ENCODE measurements at places on chromosomes 6 and 20.

DNA sequence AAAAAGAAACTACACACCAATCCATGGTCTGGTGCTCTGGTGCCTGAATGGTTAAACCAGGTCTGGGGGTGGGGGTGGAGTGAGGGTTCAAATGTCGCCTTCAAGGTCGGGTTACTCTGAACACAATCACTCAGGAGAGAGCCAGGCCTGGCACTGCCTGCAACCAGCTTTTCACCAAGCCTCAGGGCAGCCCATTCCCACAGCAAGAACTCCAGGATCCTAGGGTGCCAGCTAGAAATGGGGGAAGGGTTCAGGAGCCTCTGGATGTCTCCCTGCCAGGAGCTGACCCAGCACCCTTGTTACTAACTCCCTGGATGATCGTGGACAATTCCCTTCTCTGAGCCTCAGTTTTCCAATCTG is 6.7 kb downstream of the SDC4 start:
- DNase-seq: no peak

DNA sequence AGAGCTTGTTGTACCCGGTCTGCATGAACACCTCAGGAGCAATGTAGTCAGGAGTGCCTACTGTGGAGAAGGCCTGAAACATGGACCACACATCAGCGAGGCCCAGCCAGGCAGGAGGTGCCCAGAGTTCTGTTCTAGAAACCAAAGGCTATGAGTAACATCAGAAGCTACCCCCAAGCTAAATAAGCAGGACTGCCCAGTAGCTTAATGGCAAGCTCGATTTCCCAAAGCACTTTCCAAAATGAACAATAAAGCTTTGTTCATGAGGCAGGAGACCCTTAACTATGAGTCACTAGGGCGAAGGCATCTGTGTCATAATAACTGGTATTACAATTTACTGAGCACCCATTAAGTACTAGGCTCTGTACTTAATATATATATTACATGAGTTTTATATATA is 47.4 kb downstream of the STK38 start:
- DNase-seq: no peak

- no peak for DNase-seq
These were observed 21.7 kb downstream of the KIZ start for GRCh38 chr20:21147593-21147992.

DNA sequence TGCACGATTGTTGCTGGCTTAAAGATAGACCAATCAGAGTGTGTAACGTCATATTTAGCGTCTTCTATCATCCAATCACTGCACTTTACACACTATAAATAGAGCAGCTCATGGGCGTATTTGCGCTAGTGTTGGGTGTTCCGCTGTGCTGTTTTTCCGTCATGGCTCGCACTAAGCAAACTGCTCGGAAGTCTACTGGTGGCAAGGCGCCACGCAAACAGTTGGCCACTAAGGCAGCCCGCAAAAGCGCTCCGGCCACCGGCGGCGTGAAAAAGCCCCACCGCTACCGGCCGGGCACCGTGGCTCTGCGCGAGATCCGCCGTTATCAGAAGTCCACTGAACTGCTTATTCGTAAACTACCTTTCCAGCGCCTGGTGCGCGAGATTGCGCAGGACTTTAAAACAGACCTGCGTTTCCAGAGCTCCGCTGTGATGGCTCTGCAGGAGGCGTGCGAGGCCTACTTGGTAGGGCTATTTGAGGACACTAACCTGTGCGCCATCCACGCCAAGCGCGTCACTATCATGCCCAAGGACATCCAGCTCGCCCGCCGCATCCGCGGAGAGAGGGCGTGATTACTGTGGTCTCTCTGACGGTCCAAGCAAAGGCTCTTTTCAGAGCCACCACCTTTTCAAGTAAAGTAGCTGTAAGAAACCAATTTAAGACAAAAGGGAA is 57.9 kb downstream of the TRIM38 start:
- DNase-seq: peak; percentile 47

GRCh38 chr6:99016355-99016754 is 68.6 kb upstream of the FBXL4 start:
- DNase-seq: no peak

- DNase-seq: no peak
These were observed 3.7 kb downstream of the FOXF2 start for GRCh38 chr6:1392813-1393640.

DNA sequence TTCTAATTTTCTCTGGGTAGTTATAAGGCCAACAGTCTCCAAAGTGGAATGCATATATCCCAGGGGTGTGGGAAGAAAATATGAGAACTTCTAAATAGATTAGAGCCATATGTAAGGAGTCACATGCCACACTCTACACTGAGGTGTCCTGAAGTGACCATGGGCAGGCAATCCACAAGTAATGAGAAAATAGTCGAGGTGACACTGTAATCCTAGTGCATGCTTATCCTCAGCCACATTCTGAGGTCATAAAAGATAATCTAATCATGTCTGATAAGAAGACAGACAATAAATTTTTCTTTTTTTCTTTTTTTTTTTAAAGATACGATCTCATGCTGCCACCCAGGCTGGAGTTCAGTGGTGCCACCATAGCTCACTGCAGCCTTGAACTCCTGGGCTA is 62.2 kb downstream of the CD164 start:
- no peak for DNase-seq

GRCh38 chr6:116393430-116393829 is 22.7 kb downstream of the DSE start:
- DNase-seq: no peak

- no peak for DNase-seq
These were observed 157.1 kb downstream of the AKAP7 start for GRCh38 chr6:131292145-131292938.

DNA sequence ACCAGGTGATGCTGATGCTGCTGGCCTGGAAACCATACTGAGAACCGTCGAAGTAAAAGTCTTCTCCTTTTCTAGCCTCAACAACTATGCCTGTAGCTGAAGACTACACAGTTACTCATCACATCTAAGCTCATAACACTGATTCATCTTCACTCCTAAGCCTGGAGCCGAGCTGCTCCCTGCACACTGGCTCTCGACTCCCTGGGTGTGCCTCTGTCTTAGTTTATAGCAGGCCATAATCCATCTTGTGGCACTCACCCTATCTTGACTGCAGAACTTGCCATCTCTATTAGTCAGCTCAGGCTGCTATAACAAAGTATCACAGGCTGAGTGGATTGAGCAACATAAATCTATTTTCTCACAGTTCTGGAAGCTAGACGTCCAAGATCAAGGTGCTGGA is 191.0 kb downstream of the UNC5CL start:
- no peak for DNase-seq

- DNase-seq: no peak
These were observed 246.9 kb downstream of the SOX4 start for GRCh38 chr6:21840428-21840827.

DNA sequence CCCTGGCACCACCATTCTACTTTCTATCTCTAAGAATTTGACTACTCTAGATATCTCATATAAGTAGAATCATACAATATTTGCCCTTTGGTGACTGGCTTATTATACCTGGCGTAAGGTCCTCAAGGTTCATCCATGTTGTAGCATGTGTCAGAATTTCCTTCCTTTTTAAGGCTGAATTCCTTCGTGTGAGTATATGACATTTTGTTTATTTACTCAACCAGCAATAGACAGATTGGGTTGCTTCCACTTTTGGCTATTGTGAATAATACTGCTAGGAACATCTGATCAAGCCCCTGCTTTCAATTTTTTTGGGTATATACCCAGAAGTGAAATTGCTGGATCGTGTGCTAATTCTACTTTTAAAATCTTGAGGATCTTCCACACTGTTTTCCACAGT is 232.8 kb upstream of the MCHR2 start:
- no peak for DNase-seq

GRCh38 chr20:44745598-44746366 is at the start of gene KCNK15:
TSS of gene KCNK15 (plus strand) at chr20:44745865. CDS start at chr20:44745911, 46 bp downstream.
- peak; percentile 37 for DNase-seq

GRCh38 chr6:19210849-19211590 is 626.1 kb upstream of the ID4 start:
- DNase-seq: no peak

- DNase-seq: no peak
These were observed 17.4 kb downstream of the SIM1 start for GRCh38 chr6:100447081-100447899.

GRCh38 chr20:35451295-35451694 is 4.1 kb upstream of the CEP250 start:
- no peak for DNase-seq

DNA sequence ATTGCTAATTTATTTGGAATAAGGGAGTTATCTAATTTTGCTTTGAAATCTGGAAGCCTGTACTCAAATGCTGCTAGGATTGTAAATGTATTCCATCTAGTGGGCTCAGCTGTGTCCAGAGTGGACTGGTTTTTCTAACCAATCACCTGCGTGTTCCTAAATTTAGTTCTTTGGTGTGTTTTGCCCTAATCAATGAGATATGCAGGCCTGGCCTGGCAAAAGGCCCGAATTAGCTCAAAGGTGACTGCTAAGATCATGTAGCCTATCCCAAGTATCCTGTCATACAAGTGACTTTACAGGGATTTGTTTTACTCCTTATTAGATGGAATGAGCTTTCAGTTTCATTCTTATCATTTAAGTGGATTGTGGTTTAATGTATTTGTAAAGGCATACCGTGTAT is 51.3 kb upstream of the ARMC2 start:
- DNase-seq: no peak

DNA sequence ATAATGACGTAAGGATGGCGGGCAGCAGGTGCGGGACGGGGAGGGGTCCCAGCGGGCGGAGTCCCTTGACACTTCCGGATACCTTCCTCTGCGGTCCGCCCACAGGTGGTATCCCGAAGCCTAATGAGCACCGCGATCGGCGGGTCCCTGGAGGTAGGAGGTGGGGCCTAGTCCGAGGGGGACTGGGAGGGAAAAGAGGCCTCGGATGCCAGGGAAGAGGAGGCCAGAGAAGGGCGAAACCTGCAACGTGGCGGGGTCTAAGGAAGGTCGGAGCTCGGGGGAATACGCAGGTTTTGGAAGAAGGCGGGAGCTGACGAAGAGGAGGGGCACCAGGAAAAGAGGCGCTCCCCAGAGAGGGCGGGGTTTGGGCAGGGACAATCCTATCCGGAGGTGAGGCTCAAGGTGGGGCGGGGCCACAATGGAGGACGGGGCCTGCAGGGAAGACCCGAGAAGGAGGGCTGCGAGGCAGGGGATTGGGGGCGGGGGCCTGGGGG is 3.7 kb downstream of the PRSS16 start:
- DNase-seq: peak; percentile 46

GRCh38 chr6:89161326-89162046 is 15.6 kb downstream of the PM20D2 start:
- DNase-seq: no peak

- DNase-seq: no peak
These were observed 618.9 kb upstream of the GJE1 start for GRCh38 chr6:141513830-141514229.

- no peak for DNase-seq
These were observed 156.7 kb upstream of the LRFN2 start for GRCh38 chr6:40743690-40744446.

DNA sequence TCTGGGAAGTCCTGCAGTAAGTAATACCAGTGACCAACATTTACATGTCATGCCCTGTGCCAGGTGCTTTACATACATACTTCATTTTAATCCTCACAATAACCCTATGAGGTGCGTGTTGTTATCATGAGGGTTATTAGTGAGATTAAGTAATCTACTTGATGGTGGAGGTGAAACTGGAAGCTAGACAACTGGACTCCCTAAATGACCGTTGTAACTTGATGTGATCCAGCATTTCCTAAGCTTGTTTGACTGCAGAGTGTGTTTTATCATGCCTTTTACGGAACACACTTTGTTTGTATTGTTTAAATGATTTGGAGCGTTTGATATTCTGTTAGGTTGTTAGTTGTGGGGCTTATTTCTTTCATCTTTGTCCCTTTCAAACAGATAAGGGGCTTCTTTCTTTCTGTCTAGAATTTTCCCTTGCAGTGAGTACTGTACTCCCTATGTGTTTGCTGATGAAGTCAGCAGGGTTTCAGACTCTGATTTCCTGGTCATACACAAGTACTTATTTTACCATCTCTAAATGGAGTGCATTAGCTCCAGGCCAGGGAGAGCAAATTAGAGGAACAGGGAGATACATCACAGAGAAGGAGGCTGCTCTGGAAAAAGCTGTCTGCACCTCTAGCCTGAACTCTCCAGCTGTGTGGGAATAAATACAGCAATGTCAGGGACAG is 29.7 kb downstream of the CHMP4B start:
- no peak for DNase-seq

- no peak for DNase-seq
These were observed 488.3 kb downstream of the CDKAL1 start for GRCh38 chr6:21022343-21023107.

DNA sequence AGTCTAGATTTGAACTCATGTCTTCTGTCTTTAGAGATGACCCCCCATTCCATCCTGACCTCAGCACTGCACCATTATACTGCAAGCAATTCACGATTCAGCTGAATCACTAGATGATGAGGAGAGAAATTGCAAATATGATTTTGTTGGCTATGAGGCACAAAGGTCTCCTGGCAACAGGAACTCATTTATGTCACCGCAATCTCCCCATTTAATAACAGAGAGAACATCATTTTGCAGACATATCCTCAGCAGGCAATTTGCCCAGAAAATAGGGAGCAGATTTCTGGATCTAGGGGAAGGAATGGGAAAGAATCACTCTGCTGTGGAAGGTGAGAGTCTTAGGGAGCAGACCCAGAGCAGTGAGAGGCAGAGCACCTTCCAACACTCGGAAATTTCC is 303.0 kb downstream of the PAX1 start:
- DNase-seq: no peak

DNA sequence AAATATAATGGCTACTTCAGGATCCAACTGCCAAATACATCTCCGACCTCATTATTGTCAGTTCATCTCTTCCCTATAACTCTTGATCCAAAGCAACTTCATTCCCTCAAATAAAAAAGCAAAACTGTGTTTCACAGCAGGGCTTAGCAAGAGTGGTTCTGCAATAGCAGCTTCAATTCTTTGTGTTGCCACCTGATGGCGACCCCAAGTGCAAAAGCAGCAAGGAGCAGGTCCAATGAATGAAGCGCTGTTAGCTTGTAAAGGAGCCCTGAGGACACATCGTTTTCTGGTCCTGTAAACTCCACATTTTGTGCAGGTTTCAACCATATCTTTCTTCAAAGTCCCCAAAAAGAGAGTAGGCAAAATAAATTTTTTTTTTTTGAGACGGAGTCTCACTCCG is 19.6 kb downstream of the RTN4IP1 start:
- DNase-seq: no peak

All from stimulated activated CD4-positive, alpha-beta T cell treated with anti-CD3 and anti-CD28 coated beads, Interleukin-1b, Interleukin-23, amount 100 ng/mL, for 24 hours (primary cell).